ENCODE measurements at places on chromosomes 5 and 9.

DNA sequence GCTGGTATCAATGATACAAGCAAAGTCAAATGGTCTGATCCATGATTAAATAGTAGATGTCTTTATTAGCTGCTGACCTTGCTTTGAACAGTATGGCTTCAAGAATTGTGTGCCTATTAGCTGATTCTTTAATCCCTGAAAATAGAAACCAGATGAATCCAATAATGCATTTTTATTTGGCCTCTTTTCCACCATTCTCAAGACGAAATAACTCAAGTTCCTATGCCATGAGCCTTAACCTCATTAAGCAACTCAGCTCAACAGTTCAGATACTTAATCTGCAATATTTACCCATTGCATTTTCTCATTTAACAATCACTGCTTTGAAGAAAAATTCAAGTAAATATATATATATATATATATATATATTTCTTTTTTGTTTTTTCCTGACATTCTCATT, 588.6 kb upstream of the MEF2C start:
- DNase-seq, result no peak

DNA sequence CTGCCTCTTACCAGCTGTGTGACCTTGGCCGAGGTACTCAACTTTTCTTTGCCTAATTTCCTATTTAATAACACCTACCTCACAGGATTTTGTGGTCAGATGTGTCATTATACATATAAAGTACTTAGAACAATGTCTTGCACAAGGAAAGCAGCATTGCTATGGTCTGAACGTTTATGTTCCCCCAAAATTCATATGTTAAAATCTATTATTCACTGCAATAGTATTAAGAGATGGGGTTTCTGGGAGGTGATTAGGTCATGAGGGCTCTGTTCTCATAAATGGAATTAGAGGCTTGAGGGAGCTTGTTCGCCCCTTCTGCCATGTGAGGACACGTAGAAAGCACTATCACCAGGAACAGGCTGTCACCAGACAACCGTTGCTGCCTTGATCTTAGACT, 10.9 kb upstream of the RNF145 start:
- DNase-seq, result no peak

DNA sequence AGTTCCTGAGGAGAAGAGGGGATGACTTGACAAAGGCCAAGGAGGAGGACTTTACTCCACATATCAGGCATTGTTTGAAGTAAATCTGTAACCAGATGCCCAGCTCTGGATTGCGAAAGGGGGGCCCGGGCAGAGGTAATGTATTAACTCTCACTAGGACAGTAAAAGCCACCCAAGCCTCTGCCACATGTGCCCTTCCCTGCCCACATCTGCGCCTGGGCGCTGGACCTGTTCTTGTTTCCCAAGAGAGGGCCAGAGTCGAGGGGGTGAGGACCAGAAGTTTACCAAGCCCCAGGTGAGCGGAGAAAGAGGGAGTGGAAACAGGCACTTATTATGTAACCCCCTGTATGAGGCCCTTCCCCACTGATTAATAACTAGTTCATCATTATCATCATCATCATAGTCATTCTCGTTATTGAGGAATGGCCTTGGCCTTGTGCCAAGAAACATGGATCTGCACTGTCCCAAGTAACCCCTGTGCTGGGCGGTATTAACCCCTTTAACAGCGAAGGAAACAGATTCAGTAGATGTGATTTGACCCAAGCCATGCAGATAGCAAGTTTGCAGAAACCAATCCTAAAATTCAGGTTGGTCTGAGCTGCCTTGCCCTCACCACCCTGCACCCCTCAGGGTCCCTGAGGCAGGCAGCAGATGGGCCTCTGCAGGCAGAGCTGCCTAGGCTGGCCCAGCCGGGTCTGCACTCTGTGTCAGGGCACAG, at the start of gene SLC23A1:
SLC23A1 (minus strand) TSS at position 23 of the 718 bp plus-strand sequence. CDS start 44 bp downstream, outside the sequence.
- no peak for DNase-seq

DNA sequence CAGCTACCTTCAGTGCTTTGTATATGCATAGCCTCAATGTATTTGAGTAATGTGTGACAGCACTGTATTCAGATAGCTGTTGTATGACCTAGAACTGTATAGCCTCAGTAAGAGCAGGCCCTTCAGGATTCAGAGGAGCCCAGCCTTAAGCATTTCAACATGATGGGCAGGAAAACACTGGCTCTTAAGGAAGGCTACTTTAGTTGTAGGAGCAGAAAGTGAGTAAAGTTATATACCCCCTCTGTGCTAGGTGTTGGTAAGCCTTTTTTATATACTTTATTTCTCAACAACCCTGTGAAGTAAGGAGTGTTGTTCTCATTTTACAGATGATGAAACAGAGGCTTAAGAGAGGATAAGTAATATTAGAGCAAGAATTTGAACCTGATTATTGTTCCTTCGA, 1.5 kb upstream of the GPR21 start:
- no peak for DNase-seq

GRCh38 chr5:23257656-23258055, 249.8 kb upstream of the PRDM9 start:
- DNase-seq, result no peak

DNA sequence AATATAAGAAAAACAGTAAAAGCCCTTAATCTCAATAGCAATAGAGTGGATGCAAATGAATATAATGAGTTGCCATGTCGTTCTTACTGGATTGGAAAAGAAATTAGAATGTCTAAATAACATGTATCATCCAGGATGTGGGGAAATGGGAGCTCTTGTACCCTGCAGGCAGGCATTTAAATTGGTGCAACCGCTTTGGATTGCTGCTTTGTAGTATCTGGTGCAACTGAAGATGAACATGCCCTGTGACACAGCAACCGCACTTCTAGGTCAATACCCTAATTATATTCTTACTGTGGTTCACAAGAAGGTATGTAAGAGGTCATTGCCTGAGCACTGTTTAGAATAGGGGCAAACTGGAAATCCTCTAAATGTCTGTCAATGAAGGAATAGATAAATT, 18.9 kb downstream of the MRPS30 start:
- DNase-seq, result no peak
